Hematopoietic multipotent progenitor cell treated with erythropoietin and hydrocortisone succinate and interleukin-3 and kit ligand, for 17 days (in vitro differentiated cells): ENCODE measurements at places on chromosomes 13 and 19.

- DNase-seq = no peak
Observed at GRCh38 chr19:6744381-6745301, 5.2 kb downstream of the TRIP10 start.

DNA sequence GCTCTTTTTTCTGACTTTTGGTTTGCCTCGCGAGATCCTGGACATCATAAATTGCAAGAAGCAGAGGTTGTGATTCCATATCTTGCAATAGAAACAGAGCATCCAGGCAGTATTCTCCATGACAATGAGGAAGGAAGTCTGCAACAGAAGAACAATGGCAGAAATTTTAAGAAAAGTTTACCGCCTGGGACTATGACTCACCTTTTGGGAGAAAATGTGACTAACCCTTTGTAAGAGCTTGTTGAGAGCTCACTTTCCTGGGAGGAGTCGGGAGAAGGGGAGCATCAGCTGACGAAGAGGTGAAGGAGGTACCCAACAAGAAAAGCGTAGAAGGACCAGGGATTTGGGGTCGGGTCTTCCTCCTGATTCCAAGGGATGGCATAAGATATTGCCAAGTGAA lies 34.3 kb upstream of the TNFSF11 start:
- DNase-seq = no peak

DNA sequence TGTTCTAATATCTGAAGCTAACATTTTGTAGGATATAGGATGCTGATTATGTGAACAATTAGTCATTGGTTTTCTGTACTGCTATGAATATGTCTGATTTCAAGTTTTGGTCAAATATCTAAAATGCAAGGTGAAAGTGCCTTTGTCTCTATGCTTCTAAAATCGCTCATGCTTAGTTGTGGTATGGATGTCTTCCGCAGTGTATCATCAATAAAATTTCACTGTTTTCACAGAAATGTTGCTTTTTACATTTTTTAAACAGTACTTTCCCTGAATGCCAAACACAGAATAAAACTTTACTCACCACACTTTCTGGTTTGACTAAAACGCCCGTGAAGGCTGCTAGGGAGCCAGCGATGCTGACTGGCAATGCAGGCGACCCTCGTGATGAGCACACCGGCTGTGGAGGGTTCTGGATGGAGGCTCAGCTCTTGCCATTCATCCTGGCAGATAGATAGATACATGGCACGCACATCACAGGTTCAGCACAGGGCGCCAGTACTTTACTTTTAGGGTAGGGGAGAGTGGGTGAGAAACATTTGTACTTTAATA lies 40.1 kb downstream of the SLC7A9 start:
- no peak for DNase-seq

DNA sequence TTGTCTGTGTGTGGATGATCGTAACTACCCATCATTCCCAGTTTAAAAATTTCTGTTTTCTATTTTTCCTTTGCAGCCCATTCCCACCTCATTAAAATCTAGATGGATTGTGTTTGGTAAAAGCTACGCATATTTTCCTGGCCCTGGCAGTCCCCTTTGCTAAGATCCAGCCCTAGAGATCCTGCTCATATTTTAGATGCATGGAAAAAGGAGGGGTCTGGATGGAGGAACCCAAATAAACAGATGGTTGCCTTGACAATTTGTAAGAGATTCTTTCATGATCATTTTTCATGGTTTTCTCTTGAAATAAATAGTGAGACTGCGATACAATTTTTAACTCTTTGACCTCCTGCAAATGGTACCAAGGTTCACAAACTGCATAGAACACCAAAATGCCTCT lies 174.4 kb downstream of the SLC7A1 start:
- DNase-seq = no peak

DNA sequence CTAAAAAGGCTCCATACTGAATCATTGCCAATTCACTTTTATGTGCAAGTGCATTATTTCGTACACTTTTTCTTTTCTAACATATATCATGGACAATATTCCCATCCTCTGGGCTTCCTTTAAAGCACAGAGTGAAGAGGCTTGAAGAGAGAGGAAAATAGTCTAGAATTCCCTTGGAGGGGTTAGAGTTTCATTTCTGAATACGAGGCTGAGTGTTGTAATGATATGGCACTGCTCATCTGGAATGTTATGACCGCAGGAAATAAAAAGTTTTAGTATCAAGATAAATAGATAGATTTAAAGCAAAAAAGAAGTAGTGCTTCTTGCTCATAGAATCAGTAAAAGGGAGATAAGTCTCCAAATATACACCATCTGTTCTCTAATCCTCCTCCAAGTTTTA lies 412.3 kb upstream of the SLITRK1 start:
- DNase-seq = no peak

GRCh38 chr19:8487137-8487851 lies 15.1 kb downstream of the PRAM1 start:
- no peak for DNase-seq

DNA sequence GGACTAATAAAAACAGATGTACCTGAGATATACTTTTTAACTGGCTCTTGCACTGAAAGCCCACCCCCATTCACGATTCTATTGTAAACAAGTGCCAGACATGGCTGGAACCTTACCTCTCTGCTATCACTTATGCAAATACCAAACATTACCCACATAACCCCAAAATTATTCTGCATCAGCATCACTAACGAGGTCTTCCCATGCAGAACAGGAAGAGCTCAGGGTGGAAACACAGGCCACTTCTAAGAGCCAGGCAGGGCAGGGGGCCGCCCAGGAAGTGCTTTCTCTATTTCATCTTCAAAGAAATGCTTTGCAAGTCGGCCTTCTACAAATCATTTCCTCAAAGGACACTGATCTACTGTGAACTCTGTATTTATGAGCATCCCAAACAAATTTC lies 7.3 kb downstream of the IRS2 start:
- peak; percentile 25 for DNase-seq

GRCh38 chr13:99265821-99266426 lies 7.7 kb upstream of the GPR18 start:
- peak; percentile 80 for DNase-seq

DNA sequence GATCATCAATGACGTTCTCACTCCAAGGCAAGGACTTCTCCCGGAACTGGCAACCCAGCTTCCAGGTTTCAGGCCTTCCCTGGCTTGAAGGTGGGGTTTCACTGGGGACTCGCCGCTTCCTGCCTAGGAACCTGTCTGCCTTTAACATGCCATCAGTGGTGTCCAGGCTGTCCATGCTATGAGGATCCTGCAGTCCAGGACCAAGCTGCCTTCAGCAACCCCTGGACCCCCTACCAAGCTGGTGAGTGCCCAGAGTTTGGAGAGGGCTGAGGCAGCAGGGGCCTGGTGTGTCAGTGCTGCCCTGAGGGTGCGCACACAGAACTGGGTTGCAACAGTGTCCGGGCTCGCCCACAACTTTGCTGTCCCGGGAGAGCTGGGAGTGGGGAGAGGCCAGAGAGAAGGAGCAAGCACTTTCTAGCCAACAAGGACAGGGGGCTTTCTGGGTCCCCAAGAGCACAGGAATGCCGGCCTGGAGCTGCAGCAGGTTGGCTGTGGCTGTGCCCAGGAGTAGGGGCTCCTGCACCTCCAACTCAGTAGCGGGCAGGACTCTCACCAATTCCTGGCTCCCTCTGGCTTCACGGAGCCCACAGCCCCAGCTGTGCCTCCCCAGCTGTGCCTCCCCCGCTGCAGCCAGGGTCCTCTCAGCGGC lies 1563.2 kb upstream of the MIR17HG start:
- DNase-seq = no peak

DNA sequence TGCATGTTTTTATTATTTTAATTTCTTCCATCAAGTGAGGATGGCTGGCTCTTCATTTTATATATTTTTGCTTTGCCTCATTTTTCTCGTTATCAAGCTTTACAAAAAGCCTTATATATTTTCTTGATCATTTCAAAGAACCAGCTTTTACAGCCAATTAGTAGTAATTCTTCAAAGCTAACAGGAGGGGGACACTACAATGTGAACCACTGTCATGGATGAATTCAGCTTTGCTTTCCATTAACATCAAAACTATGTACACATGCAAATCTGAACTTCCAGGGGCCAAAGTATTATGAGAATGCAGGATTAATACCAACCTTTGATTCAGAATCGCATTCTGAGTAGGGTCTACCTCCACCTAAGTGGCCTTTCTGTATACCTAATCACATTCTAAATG lies 11.1 kb downstream of the UQCRFS1 start:
- DNase-seq = no peak

- no peak for DNase-seq
Observed at GRCh38 chr19:45553464-45553863, 31.1 kb downstream of the OPA3 start.

- no peak for DNase-seq
Observed at GRCh38 chr19:54256250-54257115, 590 bp downstream of the LILRB5 start.

- peak; percentile 83 for DNase-seq
Observed at GRCh38 chr13:27170516-27171243, 931 bp downstream of the USP12 start.

GRCh38 chr19:6472713-6473112 lies 8.6 kb downstream of the CRB3 start:
- DNase-seq = no peak

DNA sequence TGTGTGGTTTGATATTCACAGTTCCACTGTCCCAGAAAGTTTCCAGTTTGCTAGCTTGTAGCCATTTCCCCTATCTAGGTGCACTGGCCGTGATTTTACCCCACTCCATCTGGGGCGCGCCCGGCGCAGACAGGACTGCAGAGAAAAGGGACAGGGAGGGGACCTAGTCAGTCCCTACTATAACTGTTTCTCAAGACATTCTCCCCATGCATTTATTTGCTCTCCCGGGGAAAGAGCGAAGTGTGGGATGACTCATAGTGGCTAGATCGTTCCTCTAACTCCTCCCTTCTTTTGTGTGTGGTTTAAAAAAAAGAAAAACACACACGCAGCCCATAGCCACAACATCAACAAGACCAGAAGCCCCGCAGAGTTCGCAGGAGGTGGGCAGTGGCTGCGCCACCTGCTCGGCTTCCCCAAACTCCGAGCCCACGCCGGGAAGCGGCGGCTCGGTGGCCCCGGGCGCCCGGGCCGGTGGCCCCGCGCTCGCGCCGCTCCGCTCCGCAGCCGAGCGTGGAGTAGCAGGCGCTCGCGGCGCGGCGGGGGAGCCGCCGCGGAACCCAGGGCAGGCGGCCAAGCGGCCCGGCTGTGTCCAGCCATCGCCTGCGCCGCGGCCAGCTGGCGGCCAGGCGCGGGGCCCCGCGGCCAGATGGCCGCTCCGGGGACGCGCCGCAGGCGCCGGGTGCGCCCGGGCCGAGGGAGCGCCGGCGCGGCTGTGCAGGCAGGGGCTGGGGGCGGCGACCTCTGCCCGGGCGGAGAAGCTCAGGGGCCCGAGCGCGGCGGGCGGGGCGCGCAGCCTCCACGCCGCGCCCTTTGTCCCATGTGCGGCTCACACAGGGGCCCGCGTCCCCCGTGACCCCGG lies 653 bp downstream of the TMTC4 start:
- no peak for DNase-seq

- DNase-seq = no peak
Observed at GRCh38 chr13:108083056-108083455, 132.3 kb downstream of the LIG4 start.

GRCh38 chr13:31110617-31111016 lies 51.1 kb downstream of the HSPH1 start:
- no peak for DNase-seq

DNA sequence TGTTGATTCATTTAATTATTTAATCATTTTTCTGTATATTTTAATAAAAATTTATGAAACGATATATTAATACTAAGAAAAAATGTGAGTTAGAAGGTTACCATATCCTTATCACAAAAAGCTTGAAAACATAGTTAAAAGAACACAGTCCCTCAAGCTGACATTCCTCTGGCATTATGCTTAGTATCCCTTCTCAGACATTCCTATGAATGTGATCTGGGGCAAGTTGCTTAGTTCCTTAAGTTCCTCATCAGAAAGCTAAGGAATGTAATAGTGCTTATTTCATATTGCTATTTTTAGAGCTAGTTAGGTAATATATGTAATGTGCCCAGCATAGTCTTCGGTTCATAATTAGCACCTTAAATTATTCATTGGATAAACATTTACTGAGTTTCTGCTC lies 122.8 kb downstream of the MTUS2 start:
- no peak for DNase-seq

DNA sequence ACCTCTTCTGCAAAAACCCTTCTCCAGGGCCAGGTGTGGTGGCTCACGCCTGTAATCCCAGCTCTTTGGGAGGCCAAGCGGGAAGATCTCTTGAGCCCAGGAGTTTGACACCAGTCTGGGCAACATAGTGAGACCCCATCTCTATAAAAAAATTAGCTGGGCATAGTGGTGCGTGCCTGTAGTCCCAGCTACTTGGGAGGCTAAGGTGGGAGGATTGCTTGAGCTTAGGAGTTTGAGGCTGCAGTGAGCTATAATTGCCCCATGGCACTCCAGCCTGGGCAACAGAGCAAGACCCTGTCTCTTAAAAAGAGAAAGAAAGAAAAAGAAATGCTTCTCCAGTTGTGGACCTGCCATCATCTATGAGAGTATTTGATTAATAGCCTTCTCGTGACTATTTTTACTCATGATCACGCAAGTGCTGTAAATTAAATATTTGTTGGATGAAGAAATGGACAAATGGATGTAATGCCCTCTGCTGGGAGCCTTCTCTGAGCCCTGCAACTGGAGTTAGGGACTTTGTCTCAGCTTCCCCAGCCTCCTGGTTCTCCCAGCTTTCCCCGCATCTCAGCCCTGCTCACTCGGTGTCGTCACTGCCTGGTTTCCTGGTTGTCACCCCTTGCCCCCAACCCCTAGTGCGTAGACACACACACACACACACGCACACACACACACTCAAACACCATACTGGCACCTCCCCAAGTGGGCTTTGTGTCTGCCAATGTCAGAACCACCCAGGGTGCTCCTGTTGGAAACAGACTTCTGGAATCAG lies 12.2 kb downstream of the WIZ start:
- DNase-seq = peak; percentile 25

DNA sequence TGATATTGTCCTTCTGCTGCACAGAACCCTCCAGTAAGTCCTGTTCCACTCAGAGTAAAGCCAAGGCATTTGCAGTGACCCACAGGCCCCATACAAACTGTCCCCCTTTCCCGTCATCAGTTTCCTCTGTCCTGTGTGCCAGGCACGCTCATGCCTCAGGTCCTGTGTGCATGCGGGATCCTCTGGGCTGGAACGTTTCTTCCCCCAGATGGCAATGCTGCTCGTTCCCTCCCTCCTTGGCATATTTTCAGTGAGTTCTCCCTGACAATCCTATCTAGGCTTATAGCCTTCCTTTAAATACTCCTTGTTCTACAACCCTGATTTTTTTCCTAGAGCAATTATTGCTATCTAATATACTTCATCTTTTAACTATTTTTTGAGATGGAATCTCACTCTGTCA lies 5.7 kb downstream of the OPA3 start:
- no peak for DNase-seq

DNA sequence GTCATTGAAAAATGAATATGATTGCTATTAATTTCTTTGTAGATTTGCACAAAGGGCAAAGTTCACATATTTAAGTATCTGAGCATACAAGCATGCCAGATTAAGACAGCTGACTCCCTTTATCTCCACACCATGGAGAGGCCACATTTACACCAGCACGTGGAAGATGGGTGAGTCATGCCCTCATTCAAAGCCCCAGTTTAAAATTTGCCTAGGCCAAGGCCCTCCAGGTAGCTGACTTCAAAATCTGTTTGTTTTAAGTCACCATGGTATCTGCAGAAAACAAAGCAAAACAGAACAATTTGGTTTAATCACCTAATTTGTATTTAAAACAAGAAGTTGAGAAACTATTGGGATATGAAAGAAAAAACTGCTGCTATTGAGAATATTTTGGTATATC lies 109.2 kb downstream of the ESD start:
- DNase-seq = peak; percentile 29
